ENCODE measurements at places on chromosomes 11 and 22. TPM values are rescaled to one million over a fixed set of nuclear protein-coding genes. Genes with fewer than 3 reads are reported as not detected.

Gene MCHR1
- 0.28 TPM for polyA plus RNA-seq

Gene LRRC32
- polyA plus RNA-seq: 65.6 TPM

Gene ANO3
- 3.7 TPM for polyA plus RNA-seq

Gene KCNE3
- 28.4 TPM for polyA plus RNA-seq

Gene MUC5B
- 0.09 TPM for polyA plus RNA-seq

Gene KCNJ1
- 65.7 TPM for polyA plus RNA-seq

Gene TEAD1
- polyA plus RNA-seq: 109 TPM
